Caki2 (cell line): ENCODE measurements at places on chromosomes 1 and 21. TPM values are rescaled to one million over a fixed set of nuclear protein-coding genes. Genes with fewer than 3 reads are reported as not detected.

C1orf115 gene
- total RNA-seq: 11.2 and 22.0 TPM in 2 replicates

TGFB2 gene
- 17.2 and 21.8 TPM in 2 replicates for total RNA-seq

PTAFR gene
- 0.07 and 0.55 TPM in 2 replicates for total RNA-seq

CCDC24 gene
- 24.9 and 31.2 TPM in 2 replicates for total RNA-seq

CEP170 gene
- total RNA-seq: 17.2 and 29.5 TPM in 2 replicates

CD53 gene
- total RNA-seq: not detected in 2 replicates

PIP5K1A gene
- total RNA-seq: 14.0 and 51.9 TPM in 2 replicates

TINAGL1 gene
- 706 and 710 TPM in 2 replicates for total RNA-seq

C1orf87 gene
- total RNA-seq: not detected in 2 replicates
